ENCODE measurements at places on chromosomes 11 and 22.

GRCh38 chr11:59754859-59755700 is at the start of gene STX3:
Gene STX3, plus strand, starts transcription at chr11:59755376. Its CDS starts 230 bp downstream, at chr11:59755606.
- peak; percentile 41 for DNase-seq

DNA sequence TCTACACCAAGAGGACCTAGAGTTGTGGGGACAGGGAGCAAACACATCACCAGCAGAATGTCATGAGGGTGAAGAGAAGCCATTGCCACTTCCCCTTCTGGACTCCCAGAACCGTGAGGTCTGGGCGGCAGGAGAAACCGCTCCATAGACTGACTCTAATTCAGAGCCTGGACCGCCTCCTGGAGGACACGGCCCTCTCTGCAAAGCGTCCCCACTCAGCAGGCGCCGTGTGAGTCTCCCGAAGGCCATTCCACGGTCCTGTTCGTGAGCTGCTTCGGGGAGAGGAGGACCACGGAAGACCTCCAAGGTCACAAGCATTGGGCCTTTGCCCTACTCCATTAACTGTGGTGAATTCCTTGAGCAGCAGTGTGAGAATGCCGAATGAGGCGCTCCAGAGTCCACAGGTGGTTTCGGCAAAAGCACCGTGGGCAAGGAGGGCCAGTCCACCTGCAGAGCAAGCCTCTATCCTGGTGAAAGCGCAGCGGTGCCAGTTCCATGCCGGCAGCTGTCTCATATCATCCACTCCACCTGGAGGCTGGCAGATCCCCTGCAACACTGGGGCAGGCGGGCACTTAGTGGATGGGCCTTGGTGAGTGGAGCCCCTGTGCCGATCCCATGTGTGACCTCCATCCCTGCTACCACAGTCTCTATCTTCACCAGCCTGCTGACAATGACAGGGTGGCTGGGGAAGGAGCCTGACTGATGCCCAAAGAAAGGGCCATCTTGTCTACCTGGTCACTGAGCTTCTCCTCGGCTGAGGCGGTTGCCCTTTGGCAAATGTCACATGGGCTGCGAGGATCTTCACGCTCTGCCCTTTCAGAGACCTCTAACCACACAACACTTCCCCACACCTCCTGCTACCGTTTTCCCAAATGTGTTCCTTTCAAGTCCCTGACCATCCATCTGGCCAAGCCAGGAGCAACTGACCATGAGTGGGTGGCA is 7.5 kb downstream of the C11orf21 start:
- DNase-seq: no peak

GRCh38 chr22:47854251-47854650 is 1091.8 kb downstream of the TBC1D22A start:
- DNase-seq: no peak

DNA sequence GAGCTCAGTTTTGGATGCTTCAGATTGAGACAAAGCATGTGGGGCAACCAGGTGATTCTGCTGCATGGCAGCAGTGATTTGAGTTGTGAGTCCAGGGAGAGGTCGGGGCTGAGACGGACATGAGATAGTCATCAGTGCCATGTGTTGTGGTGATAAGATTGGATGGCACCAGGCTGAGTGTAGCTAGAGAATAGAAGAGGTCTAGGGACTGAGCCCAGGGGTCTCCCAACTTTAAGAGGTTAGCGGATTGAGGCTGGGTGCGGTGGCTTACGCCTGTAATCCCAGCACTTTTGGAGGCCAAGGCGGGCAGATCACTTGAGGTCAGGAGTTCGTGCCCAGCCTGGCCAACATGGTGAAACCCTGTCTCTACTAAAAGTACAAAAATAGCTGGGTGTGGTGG is 6.3 kb upstream of the CTSD start:
- DNase-seq: no peak

DNA sequence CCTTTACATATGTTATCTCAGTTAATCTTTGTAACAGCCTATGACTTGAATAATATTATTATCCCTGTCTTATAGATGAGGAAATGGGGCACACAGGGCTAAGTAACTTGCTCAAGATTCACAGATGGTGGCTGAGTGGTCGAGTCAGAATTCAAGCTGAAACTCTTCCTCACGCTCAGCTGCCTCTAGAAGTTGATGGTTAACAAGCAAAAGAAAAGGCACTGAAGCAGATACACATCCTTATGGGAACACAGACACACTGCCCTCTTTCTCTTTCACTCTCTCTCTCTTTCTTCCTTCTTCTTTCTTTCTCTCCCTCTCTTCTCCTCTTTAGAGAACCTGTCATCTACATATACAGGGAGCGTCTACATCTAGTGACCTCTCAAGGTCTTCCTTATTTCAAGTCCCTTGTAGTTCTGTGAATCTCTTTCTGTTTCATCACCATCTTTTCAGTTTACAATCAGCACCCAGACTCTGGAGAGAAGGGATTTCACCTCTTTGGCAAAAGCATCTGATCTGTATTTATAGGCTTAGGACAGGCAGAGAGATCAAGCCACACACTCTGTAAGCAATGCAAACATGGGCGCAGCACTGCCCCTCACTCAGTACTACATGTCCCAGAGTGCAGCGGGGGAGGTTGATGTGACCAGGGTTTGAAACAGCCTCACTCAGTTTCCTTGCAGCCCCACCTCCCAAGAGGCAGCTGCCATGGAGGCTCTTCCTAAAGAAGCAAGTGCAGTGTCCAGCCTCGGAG is 75.7 kb downstream of the GRAMD1B start:
- no peak for DNase-seq
